Epithelial cell of proximal tubule (primary cell): ENCODE measurements at places on chromosomes 5 and 9.

DNA sequence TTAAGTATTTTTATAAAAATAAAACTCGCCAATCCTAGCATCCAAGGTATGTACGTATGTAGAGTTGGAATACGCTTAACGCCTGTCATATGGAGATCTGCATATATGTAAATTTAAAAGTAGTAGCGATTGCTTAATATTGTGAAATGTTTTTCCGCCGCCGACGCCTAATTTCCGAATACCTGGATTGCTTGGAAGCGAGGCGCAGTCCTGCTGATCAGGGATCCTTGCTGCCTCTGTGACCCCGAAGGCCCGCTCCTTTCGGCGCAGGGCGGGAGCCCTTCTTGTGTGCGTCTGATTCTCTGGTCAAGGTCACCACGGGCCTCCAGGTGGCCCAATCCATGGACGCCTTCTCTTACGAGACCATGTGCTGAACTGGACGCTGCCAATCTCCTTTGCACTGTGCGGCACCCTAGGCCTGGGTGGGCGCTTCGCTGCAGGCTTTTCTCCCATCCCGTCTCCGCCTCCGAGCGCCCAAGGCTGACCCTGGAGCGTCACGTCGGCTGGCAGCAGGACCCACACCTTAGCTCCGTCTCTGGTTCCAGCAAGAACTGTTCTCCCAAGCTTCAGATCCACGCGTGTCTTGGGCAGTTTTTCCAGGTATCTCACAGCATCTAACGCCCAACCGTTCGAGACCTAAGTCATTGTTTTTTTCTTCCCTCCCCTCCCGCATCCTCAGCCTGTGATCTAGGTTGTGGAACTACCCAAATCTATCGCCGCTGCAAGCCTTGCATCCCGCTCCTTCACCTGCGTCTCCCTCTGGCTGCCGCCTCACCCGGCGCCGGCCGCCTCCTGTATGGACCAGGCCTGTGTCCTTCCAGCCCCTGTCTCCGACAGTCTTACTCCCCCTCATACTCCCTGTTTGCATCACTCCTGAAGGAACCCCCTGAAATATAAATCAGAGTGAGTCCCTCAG is 3.6 kb upstream of the TRIM41 start:
- no peak for DNase-seq

DNA sequence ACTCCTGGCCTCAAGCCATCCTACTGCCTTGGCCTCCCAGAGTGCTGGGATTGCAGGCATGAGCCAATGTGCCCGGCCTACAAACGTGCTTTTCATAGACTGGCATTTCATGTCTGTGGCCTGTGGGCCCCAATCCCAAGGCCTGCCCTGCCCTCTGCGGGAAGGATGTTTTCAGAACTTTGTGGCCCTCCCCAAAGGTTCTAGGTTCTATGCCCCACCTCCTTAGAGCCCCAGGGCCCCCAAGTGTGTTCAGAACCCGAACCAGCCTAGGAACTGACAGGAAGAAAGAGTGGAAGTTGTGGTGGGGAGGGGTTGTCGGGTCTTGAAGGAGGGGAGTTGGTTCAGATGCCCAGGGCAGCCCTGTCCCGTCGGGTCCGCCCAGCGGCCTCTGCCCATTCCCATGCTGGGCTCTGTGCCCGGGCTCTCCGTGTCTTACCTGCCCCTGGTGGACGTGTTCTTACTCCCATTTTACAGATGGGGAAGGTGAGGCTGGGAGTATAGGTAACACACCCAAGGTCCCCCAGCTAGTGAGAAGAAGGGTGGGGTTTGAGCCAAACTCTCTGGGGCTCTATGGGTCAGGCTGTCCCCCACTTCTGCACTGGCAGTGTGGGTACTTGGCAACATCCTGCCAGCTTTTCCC is 175.8 kb upstream of the IER5L start:
- no peak for DNase-seq

GRCh38 chr9:88925481-88925880 is 65.8 kb upstream of the S1PR3 start:
- no peak for DNase-seq

DNA sequence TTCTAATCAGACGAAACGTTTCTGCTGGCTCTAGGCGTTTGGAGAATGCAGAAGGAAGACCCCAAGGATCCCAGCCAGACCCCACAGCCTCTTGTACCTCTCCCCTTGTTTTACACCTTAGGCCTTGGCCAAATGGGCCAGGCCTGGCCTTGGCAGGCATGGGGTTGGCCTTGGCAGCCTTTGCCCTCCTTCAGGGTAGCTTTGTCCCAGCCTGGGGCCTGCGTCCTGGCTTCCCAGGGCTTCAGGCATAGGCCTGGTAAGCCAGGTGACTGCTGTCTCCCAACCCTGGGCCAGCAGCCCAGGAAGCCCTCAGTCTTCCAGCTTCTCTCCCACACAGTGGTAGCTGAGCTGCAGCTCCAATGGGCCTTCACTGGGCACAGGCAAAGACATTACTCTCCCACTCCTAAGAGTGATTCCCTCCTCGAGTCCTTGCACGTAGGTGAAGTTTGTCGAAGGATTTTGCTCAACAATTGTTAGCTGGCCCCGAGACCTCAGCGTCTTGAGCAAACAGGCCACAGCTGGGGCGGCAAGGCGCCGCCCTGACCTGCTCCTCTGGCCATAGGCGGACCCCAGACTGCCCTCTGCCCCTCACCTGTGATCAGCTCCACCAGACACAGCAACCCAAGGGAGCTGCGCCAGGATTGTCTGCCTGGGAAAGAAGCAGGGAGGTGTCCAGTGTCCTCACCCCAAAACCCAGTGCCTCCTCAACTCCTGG is 1.1 kb upstream of the PITX1 start:
- DNase-seq, result no peak

GRCh38 chr9:132486706-132487350 is 76.8 kb downstream of the CFAP77 start:
- DNase-seq, result no peak

- DNase-seq, result no peak
Observed at GRCh38 chr9:136255896-136256890, 10.6 kb upstream of the QSOX2 start.

DNA sequence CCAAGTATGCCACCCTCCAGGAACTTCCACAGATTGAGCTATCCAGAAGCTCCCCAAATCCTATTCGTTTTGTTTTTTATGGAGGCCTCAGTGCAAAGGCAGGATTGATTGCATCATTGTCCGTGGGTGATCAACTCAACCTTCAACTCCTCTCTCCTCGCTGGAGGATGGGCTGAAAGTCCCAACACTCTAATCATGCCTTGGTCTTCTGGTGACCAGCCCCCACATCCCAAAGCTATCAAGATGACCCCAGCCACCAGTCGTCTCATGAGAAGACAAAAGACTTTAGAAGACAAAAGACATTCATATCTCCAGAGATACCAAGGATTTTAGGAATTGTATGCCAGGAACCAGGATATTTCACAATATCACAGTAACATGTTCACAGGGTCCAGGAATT is 441.6 kb upstream of the WWC1 start:
- no peak for DNase-seq

DNA sequence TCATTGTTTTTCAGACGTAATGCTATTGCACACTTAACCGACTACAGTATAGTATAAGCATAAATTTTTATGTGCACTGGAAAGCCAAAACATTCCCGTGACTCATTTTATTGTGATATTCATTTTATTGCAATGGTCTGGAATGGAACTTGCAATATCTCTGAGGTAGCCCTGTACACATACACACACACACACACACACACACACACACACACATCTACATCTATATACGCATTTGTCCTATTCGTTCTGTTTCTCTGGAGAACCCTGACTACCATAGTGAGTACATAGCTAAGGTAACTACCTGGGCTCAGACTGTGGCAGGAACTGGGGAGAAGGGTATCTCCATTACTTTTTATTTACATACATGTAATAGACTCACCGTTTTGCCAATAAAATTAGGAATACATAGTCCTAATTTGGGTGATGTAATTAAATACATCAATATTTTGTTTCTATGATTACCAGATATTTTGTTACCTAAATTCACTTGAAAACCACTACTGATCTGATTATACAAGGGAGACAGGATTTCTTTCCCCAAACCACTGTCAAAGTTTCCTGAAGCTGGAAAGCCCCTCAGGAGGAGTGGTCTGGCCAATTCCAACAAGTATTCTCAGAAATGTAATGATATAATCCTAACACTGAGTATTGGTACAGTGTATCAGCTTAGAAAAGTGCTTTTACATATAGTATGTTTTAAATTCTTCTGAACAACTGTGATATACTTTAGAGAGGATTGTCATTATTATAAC is 74.0 kb upstream of the PLPP1 start:
- DNase-seq, result no peak

- no peak for DNase-seq
Observed at GRCh38 chr5:87103616-87104287, 163.9 kb upstream of the RASA1 start.

GRCh38 chr9:69895659-69896058 is 75.0 kb downstream of the CFAP95 start:
- no peak for DNase-seq

- DNase-seq, result no peak
Observed at GRCh38 chr9:130732793-130733221, 39.2 kb downstream of the EXOSC2 start.

GRCh38 chr5:67306965-67307607 is 110.5 kb upstream of the CD180 start:
- no peak for DNase-seq

GRCh38 chr5:118553662-118554061 is 434.7 kb downstream of the DTWD2 start:
- peak; percentile 3 for DNase-seq

- DNase-seq, result peak; percentile 15
Observed at GRCh38 chr9:14616188-14616982, 76.8 kb downstream of the ZDHHC21 start.

- no peak for DNase-seq
Observed at GRCh38 chr9:105144841-105145240, 99.6 kb upstream of the SLC44A1 start.

GRCh38 chr5:101271416-101271815 is 368.3 kb upstream of the ST8SIA4 start:
- no peak for DNase-seq

GRCh38 chr9:109311286-109311685 is 9.6 kb downstream of the EPB41L4B start:
- DNase-seq, result no peak

- DNase-seq, result no peak
Observed at GRCh38 chr9:17075758-17076485, 58.9 kb upstream of the CNTLN start.

DNA sequence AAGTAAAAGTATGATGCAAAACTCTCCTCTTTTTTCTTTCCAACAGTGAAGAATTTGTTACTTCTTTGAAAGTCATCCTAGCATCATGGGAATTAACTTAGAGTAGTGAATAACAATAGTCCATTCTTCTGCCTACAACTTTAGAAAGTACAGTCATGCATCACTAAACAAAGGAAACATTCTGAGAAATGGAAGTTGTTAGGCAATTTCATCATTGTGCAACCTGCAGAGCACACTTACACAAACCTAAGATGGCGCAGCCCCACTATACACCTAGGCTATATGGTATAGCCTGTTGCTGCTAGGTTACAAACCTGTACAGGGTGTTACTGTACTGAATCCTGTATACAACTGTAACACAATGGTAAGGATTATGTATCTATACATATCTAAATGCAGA is 1209.3 kb upstream of the C9orf72 start:
- peak; percentile 75 for DNase-seq

GRCh38 chr9:133369422-133369821 is 6.4 kb downstream of the SURF4 start:
- DNase-seq, result no peak

DNA sequence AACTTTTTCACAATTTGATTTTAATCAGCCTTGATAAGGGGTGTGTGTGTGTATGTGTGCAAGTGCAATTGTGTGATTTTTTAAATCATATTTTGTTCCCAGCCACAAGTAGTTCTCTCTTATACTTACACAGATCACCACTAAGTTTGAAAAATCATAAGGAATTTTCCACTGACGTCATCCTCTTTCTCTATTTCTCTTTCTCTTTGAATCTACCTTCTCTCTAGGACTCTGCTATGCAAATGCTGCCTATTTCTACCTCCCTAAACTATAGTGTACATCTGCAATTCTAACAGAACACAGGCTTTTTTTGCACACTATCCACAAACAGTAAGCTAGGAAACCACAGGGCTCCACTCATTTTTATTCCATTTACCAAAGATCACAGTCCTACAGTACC is 254.6 kb upstream of the CYLC2 start:
- no peak for DNase-seq

DNA sequence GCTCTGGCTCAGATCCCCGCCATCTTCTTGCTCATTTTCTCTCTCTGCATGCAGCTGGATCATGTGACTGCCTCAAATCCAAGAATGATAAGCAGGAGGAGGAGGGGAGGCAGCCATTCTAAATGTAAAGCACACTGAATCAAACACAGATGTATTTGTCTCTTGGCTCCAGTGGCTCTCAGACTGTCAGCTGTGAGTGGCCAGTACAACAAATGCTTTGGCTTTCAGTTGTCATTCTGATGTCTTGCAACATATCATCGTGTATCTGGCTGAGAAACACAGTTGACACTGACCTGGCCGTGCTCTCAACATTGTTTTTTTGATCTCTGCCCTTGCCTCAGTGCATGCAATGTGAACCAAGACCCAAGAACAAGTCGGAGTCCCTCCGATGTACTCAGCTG is 233.1 kb downstream of the ADAMTSL1 start:
- no peak for DNase-seq

DNA sequence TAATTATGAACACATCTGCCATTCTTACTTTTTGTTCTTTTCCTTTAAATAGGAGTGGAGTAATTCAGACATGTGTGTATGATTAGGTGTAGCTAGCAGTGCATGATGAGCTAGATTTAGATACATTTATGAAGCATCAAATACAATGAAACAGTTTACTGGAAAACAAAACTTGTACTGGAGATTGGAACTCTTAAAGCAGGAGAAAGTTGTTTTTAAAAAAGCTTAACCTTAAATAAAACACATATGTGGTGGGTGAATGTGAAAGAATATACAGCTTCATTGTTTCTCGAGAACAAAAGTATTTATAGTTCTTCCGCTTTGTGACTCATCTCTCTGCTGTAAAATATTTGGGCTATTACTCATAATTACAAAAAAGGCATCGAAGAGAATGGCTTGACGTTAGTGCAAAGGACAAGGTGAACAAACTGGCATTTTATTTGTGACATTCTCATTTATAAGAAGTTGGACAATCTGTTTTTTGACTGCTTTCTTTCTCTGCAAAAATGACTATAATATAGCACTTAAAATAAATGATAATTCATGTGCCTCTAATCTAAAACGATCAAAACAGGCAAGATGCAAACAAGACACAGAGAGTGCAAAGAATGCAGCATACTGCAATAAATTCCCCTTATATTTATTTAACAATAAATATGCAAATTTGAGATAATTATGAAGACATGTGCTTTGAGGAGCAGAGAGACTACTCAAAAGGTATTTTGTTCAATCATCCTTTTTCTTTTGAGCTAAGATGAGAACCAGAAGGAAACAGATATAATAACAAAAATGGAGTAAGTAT is 478.8 kb downstream of the CETN3 start:
- DNase-seq, result no peak

GRCh38 chr5:125291447-125291846 is 545.0 kb upstream of the ZNF608 start:
- DNase-seq, result no peak
